HFFc6 (cell line): ENCODE measurements at places on chromosomes 1 and 21.

DNA sequence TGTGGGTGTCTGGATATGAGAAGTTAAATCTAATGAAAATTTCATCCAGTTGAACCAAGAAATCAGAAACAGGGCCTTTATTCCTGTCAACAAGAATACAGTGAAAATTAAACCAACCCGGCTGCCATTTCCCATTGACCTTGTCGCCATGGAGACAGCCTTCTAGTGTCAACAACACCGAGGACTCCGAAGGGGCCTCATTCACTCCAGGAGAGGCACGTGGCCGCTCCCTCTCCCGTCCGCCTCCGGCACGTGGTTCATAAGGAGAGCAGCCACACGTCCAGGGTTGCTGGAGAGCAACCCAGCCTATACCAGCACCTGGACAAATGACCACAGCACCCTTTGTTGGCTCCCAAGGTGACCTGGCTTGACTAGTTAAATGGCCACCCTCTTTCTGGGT lies 120.3 kb upstream of the VAMP3 start:
- no peak overlapping the region for H3K4me3 ChIP-seq
- no peaks in the 10 kb centered on the region for H3K36me3 ChIP-seq
- H3K27ac ChIP-seq: no peak overlapping the region
- no peak for DNase-seq

- peaks cover 80% of the 10 kb centered on the region for H3K4me1 ChIP-seq
- H3K27me3 ChIP-seq: no peaks in the 10 kb centered on the region
- no peak for DNase-seq
- no peak overlapping the region for H3K4me3 ChIP-seq
- no peaks in the 10 kb centered on the region for H3K36me3 ChIP-seq
Measured at GRCh38 chr1:65830306-65830705, 37.6 kb downstream of the PDE4B start.

DNA sequence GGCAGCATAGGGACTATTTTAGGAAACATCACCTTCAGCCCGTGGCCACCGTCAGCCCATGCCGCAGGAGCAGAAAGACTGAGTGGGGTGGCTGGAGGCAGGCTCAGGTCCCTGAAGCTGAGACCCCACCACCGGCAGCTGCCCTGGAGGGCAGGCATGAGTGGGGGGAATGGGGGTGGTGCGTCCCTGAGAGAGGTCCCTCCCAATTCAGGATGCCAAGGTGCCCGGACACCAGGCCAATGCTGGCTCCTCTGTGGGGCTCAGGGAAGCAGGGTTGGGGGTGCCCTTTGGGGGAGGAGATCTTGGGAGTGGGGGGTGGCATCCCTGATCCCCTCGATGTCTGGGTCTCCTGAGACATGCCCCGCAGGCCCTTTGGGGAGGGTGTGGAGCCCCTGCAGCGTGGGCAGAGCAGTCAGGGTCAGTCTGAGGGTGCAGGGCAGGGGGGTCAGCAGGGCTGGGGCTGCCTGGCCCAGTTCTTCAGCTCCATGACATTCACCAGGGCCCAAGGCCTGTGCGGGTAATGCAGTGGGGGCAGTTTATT lies 998 bp upstream of the TTC34 start:
- H3K27ac ChIP-seq: no peak overlapping the region
- no peaks in the 10 kb centered on the region for H3K4me1 ChIP-seq
- no peak for DNase-seq
- no peak overlapping the region for H3K4me3 ChIP-seq
- no peaks in the 10 kb centered on the region for H3K36me3 ChIP-seq
- no peaks in the 10 kb centered on the region for H3K27me3 ChIP-seq

DNA sequence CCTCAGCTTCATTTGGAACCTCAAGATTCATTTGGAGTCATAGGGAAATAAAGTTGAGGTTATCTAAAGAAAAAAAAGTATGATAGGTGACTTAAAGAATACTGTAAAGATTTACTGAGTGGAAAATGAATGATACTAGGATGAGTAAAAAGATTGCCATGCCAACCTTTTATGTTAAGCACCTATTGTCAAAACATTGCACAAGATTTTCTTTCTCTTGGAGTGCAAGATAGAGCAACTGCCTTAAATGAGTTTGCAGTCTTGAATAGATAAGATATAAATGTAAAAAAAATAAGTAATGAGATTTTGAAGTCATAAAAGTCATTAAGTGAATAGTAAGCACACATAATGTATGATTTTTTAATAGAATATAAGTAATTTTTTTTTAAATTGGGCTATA lies 5.1 kb upstream of the ANGPTL1 start:
- no peak overlapping the region for H3K4me3 ChIP-seq
- DNase-seq: no peak
- peaks cover 3% of the 10 kb centered on the region for H3K27me3 ChIP-seq
- peaks cover 30% of the 10 kb centered on the region for H3K4me1 ChIP-seq
- H3K36me3 ChIP-seq: peaks cover 5% of the 10 kb centered on the region

GRCh38 chr1:245814651-245815050 lies 659.9 kb downstream of the KIF26B start:
- H3K27ac ChIP-seq: no peak overlapping the region
- DNase-seq: no peak
- H3K4me3 ChIP-seq: no peak overlapping the region
- no peaks in the 10 kb centered on the region for H3K27me3 ChIP-seq

DNA sequence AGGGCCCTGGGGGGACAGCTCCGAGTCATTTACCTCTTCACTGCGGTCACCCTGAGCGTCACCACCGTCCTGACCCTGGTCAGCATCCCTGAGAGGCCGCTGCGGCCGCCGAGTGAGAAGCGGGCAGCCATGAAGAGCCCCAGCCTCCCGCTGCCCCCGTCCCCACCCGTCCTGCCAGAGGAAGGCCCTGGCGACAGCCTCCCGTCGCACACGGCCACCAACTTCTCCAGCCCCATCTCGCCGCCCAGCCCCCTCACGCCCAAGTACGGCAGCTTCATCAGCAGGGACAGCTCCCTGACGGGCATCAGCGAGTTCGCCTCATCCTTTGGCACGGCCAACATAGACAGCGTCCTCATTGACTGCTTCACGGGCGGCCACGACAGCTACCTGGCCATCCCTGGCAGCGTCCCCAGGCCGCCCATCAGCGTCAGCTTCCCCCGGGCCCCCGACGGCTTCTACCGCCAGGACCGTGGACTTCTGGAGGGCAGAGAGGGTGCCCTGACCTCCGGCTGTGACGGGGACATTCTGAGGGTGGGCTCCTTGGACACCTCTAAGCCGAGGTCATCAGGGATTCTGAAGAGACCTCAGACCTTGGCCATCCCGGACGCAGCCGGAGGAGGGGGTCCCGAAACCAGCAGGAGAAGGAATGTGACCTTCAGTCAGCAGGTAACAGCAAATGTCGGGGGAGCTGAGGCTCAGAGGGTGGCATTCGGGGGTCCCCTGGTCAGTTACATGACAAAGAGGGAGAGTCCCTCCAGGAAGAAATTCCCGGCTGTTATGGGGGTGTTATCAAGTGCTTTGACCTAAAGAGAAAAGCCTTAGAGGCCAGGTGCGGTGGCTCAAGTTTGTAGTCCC lies 12.6 kb downstream of the SLC45A1 start:
- no peak overlapping the region for H3K4me3 ChIP-seq
- no peak overlapping the region for H3K27ac ChIP-seq
- H3K27me3 ChIP-seq: peaks cover 9% of the 10 kb centered on the region
- no peaks in the 10 kb centered on the region for H3K4me1 ChIP-seq

DNA sequence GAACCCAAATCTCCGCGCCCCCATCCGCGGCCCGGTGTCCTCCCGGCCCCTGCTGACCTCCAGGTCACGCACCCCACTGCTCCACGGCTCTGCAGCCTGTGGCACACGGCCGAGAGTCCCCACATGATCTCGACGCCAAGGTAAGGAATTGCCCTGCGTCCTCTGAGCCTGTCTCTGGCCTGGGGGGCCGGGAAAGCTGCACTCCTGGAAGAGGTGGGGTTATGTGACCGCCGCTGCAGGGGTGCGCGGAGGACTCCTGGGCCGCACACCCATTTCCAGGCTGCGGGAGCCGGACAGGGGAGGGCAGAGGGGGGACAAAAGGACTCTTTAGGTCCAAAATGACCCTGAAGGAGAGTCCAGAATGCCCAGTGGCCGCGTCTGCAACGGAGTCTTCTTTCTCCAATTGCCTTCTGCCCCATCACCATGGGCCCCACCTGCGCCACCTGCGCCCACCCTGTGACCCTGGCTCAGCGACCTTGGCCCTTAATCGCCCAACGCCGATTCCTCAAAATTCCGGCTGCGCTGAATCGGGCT lies 997 bp upstream of the SIM2 start:
- H3K27me3 ChIP-seq: peaks cover 66% of the 10 kb centered on the region
- H3K27ac ChIP-seq: no peak overlapping the region
- no peak for DNase-seq
- no peak overlapping the region for H3K4me3 ChIP-seq
- H3K4me1 ChIP-seq: peaks cover 19% of the 10 kb centered on the region
- no peaks in the 10 kb centered on the region for H3K36me3 ChIP-seq
